ENCODE measurements at places on chromosomes 6 and 20. TPM values are rescaled to one million over a fixed set of nuclear protein-coding genes. Genes with fewer than 3 reads are reported as not detected.
A peak's percentile ranks its signal among the peaks of the same experiment; 100 is the strongest.

GRCh38 chr20:16419138-16419715 lies 154.0 kb downstream of the KIF16B start:
- H3K4me1 ChIP-seq = no peaks in the 10 kb centered on the region
- DNase-seq = no peak
- H3K27ac ChIP-seq = no peak overlapping the region

- no peaks in the 10 kb centered on the region for H3K27me3 ChIP-seq
- H3K36me3 ChIP-seq = no peaks in the 10 kb centered on the region
- no peak overlapping the region for H3K27ac ChIP-seq
- no peak overlapping the region for H3K4me3 ChIP-seq
Observed at GRCh38 chr6:84696166-84696565, 68.2 kb downstream of the TBX18 start.

DNA sequence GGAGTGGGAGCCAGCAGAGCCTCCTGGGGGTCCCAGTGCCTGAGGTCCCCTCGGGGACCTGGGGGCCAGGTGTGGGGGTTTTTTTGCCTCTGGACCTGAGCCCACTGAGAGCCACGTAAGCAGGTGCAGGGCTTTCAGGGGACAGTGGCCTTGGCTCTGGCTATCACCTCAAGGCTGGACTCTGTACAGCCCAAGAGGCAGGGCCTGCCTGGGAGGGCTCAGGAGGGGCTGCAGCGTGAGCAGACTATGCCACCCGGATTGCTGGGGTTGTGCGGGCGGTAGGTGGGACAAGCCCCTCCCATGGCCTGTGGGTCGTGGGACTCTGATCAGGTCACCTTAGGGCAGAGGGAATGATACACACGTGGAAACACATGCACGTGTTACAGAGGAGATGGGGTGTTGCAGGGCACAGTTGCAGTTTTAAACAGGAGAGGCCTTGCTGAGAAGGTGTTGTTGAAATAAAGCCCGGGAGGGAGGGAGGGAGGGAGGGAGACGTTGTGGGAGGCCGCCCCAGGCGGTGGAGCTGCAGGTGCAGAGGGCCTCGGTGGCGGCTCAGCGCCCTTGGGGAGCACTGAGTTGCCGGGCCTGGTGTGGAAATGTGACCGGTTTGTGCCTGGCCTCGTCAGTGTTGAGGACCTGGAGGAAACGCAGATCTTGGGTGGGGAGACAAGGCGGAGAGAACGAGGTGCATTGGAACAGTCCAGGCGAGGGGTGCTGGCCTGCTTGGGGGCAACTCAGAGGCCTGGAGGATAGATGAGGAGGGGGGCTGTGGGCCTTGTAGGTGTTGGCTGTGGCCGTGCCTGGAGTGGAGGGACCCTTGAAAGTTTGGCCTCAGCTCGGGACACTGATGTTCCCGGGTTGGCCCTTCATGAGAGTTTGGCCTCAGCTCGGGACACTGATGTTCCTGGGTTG lies 2.3 kb downstream of the TCEA2 start:
- H3K4me3 ChIP-seq = peak overlapping the region; percentile 59
- peak; percentile 52 for DNase-seq
- H3K36me3 ChIP-seq = no peaks in the 10 kb centered on the region

- no peaks in the 10 kb centered on the region for H3K27me3 ChIP-seq
- H3K4me3 ChIP-seq = no peak overlapping the region
- H3K27ac ChIP-seq = no peak overlapping the region
- peaks cover 2% of the 10 kb centered on the region for H3K4me1 ChIP-seq
Observed at GRCh38 chr20:46767127-46767761, 57.8 kb downstream of the SLC2A10 start.

DNA sequence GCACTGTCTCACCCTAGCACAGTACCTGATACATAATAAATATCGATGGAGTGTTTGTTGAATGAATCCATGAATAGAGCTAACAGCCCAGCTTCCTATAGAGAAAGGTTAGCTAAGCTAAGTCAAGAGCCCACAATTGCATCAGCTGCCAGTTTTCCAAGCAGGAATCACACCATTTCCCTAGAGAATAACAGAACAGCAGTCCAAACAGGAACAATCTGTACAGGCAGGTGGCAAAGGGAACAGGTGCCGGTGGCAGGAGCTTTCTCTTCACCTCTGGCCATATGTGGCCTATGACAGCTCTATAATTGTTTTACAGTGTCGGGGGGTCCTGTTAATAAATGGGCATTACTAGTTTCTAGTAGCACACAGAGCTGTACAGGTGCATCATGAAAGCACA lies 38.8 kb downstream of the ISM1 start:
- H3K36me3 ChIP-seq = no peaks in the 10 kb centered on the region
- H3K4me3 ChIP-seq = no peak overlapping the region
- DNase-seq = no peak

- H3K27me3 ChIP-seq = no peaks in the 10 kb centered on the region
- H3K4me3 ChIP-seq = peak overlapping the region; percentile 25
- peaks cover 43% of the 10 kb centered on the region for H3K4me1 ChIP-seq
- DNase-seq = no peak
- no peak overlapping the region for H3K27ac ChIP-seq
- H3K36me3 ChIP-seq = peaks cover 17% of the 10 kb centered on the region
Observed at GRCh38 chr6:129707882-129708495, 2.0 kb downstream of the ARHGAP18 start.

DNA sequence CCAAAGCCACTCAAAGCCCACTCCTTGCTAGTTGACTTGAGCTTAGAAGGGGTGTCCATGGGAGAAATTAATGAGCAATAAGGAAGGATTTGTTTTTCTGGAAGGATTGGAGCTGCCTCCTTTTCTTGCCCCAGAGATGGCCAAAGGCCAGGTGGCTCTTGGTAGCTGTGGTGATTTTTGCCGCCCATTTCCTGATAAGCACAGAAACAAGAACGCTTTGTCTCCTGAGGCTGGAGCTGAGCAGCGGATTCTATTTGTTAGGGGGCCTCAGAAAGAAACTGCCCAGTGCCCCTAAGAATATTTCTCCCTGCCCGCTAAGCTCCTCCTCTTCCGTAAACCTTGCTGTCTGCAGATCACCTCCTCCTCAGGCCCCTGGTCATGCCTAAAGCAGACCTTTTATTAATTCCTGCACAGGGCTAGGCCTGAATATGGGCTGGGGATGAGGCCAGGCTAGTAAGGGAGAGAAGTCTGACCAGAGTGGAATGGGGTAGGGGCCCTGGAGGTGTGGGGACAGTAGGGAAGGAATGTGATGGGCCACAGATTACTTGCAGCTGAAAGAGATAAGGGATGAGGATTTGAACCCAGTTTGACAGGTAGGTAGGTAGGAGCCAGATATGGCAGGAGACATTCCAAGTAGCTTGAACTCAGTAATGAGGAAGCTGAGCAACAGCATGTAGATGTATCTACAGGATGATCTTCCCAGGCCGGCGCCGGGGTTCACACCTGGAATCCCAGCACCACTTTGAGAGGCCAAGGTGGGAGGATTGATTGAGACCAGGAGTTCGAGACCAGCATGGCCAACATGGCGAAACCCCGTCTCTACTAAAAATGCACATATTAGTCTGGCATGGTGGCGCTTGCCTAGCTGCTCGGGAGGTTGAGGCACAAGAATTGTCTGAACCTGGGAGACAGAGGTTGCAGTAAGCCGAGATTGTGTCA lies 71.2 kb upstream of the NAA20 start:
- no peak for DNase-seq
- no peaks in the 10 kb centered on the region for H3K36me3 ChIP-seq
- no peak overlapping the region for H3K4me3 ChIP-seq
- H3K27me3 ChIP-seq = peaks cover 12% of the 10 kb centered on the region

DNA sequence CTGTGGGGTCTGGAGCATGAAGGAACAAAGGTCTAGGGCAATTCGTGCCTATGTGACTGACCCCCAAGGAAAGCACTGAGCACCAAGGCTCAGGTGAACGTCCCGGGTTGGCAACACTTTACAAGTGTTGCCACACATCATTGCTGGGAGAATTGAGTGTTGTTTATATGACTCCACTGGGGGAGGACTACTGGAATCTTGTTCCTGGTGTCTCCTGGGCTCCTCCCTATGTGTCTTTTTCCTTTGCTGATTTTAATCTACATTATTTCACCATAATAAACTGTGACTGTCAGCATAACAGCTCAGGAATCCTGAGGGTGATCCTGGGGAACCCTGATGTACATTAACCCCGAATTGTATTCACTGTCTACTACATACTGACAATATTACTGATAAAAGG lies 207.7 kb upstream of the BMP2 start:
- no peaks in the 10 kb centered on the region for H3K36me3 ChIP-seq
- no peaks in the 10 kb centered on the region for H3K4me1 ChIP-seq
- H3K27me3 ChIP-seq = no peaks in the 10 kb centered on the region
- DNase-seq = no peak
- no peak overlapping the region for H3K27ac ChIP-seq

GRCh38 chr6:15622045-15622740 lies 40.6 kb downstream of the DTNBP1 start:
- DNase-seq = no peak
- no peak overlapping the region for H3K27ac ChIP-seq
- H3K27me3 ChIP-seq = no peaks in the 10 kb centered on the region
- peaks cover 7% of the 10 kb centered on the region for H3K36me3 ChIP-seq
- peaks cover 13% of the 10 kb centered on the region for H3K4me1 ChIP-seq
- no peak overlapping the region for H3K4me3 ChIP-seq

- DNase-seq = no peak
- no peaks in the 10 kb centered on the region for H3K27me3 ChIP-seq
- no peak overlapping the region for H3K27ac ChIP-seq
- no peaks in the 10 kb centered on the region for H3K36me3 ChIP-seq
Observed at GRCh38 chr6:103723438-103724322, 1136.0 kb downstream of the HACE1 start.

DNA sequence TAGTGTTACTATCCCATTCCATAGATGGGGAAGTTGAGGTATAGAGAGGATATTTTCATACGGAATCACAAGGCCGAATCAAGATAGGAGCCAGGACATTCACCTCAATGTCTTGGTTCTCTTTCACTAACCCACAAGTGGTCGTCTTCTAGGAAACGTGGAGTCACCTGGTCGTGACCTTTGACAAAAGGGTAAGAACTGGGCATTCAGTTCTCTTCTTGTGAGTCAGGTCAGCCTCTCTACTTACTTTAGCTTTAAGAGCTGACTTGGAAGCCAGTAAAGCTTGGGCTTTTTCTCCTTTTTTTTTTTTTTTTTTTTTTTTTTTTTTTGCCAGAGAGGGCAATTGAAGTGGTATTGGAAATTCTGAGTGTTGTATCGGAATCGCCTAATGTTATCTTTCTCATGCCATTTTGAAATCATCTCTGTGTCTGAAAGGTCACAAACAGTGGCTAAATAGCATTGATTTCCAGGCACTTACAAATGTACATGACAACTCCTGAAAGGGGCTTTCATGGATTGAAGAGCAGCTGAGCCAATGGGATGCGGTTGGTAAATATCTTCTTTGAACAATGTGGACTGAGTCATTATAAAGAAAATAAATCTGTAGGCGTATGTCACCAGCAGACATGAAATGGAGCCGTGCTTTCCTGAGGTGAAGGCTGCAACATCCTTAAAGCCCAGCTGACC lies 356.9 kb downstream of the KIF16B start:
- H3K4me1 ChIP-seq = no peaks in the 10 kb centered on the region
- H3K27me3 ChIP-seq = no peaks in the 10 kb centered on the region
- no peak overlapping the region for H3K4me3 ChIP-seq
- H3K27ac ChIP-seq = no peak overlapping the region
- no peaks in the 10 kb centered on the region for H3K36me3 ChIP-seq

- H3K4me1 ChIP-seq = no peaks in the 10 kb centered on the region
- DNase-seq = no peak
- no peak overlapping the region for H3K27ac ChIP-seq
- no peak overlapping the region for H3K4me3 ChIP-seq
Observed at GRCh38 chr6:150478656-150479545, 110.1 kb downstream of the IYD start.

The FOXS1 gene
- not detected for total RNA-seq

The ANKRD66 gene
- total RNA-seq = not detected

The OR2B6 gene
- total RNA-seq = not detected

The HS3ST5 gene
- not detected for total RNA-seq
